ENCODE measurements at places on chromosomes 1 and 21.

DNA sequence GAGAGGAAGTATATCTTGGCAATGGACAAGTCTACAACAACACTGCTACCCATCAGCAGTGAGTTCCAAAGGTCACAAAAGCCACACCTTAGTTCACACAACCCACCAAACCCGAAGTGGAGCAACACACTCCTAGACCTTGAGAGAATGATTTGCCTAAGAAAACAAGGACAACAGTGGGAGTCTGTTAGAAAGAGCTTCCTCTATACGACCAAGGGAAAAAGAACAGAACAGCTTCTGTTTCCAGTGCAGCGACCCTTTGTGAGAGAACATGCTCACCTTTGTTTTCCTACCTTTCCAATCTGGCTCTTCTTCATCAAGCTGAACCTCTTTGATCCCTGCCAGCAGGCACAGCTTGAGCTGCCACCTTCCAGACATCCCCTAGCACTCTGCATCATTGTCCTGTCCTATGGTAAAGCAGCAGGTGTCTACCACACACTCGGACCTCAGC lies 56.7 kb upstream of the PALMD start:
- no peak for DNase-seq

GRCh38 chr1:43239484-43239883 lies 30.3 kb upstream of the TMEM125 start:
- no peak for DNase-seq

- no peak for DNase-seq
Measured at GRCh38 chr1:56265216-56265615, 314.1 kb downstream of the PLPP3 start.

GRCh38 chr1:157025856-157026255 lies 19.7 kb downstream of the ARHGEF11 start:
- DNase-seq = no peak

GRCh38 chr1:196136396-196136795 lies 471.8 kb downstream of the KCNT2 start:
- DNase-seq = no peak

DNA sequence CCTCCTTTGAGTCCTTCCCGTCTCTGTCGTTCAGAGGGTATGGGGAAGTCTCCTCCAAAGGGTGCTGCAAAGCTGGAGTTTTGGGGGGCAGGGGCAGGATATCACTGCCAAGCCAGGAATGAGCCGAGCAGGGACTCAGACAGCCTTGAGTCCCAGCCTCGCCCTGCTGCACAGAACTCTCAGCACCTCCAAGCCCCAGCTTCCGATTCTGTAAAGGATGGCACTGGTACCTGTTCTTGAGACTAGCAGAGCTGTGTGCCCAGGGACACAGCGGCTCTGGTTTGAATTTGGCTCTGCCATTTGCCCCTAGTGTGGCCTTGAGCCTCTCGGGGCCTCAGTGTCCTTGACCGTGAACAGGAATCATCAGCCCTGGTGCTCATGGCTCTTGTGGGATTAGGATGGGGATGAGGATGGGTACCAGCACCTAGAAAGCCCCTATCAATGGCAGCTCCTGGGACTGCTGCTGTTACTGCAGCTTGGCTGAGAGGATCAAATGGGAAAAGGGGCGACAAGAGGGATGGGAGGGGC lies 1.5 kb upstream of the FBLIM1 start:
- no peak for DNase-seq

DNA sequence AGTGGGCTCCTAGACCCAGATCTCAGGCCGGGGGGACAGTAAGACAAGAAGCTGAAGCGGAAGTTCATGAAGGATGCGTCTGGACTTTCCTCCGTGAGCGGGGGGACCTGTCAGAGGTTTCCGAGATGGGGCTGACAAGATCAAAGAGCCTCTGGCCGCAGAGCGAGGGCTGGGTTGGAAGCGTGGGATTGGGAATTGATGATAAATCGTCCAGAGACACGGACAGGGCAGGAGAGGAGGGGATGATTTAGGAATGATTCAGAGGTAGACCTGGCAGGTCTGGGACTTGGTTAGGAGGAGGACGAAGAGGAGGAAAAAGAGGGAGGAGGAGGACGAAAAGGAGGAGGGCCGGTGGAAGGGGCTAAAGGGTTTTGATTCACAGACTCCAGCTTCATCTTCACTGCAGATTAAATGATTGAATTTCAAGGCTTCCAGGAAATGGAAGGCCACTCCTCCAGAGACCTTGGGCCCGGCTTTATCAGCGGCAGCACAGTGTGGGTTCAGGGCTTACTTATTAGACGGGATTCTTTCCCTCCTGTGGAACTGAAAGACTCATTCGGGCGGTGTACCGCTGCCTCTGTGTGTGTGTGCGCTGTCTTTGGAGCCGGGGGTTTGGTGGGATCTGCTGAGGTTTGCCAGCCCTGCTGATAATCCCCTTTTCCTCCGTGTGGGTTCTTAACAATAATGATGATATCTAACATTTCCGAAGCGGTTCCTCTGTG lies 85.7 kb upstream of the SLC45A1 start:
- no peak for DNase-seq

- no peak for DNase-seq
Measured at GRCh38 chr1:101217148-101217547, 19.7 kb upstream of the S1PR1 start.

GRCh38 chr1:2460203-2460602 lies 15.9 kb upstream of the PLCH2 start:
- no peak for DNase-seq

GRCh38 chr1:43935711-43936427 lies 2.3 kb downstream of the ARTN start:
- DNase-seq = no peak

DNA sequence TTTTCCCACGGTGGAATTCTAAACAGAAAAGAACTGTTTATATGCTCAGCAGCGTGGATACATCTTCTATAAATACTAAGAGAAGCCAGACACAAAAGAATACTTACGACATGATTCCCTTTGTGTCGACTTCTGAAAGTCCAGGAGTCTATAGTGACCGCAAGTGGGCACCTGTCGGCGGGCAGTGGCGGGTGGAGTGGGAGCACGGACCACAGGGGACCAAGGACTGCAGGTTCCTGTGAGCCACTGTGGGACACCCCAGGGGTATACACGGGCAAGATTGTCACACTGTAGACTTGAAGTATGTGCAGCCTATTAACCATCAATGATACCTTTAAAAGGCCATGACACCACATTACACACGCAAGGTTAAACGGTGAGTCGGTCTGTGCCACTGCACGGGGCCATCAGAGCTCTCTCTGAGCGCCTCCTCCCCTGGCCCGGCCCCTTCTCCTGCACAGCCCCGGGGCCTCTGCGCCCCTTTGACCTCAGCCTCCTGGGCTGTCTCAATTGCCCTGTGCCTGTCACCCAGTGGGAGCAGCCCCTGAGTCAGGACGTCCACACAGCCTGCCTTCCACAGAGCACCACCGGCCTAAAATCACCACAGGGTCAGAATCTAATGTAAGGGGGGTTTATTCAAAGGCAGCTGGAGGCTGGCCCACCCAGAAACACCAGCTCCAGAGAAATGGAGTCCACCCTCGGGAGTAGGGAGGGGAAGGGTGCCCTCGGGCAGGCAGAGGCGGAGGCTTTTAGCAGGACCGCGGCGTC lies 90.0 kb upstream of the COL6A1 start:
- no peak for DNase-seq

DNA sequence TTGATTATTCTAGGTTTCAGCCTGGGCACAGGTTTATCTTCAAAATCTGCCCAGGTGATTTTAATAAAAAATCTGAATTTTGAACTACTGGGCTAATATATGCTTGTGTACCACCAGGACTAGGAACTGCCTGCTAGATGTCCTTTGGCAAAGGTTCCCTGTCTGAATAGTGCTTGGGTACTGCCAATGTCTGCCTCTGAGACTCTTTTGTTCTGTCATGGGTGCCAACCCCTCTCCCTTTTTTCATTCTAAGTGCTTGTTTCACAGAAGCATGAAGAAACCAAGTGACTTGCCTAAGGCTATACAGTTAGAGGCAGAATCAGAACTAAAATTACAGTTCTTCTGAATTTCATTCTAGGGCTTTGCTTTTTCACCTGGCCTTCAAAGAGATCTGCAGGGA lies 106.3 kb upstream of the CACHD1 start:
- DNase-seq = no peak

GRCh38 chr1:114181356-114181755 lies 27.7 kb upstream of the SYT6 start:
- DNase-seq = no peak

DNA sequence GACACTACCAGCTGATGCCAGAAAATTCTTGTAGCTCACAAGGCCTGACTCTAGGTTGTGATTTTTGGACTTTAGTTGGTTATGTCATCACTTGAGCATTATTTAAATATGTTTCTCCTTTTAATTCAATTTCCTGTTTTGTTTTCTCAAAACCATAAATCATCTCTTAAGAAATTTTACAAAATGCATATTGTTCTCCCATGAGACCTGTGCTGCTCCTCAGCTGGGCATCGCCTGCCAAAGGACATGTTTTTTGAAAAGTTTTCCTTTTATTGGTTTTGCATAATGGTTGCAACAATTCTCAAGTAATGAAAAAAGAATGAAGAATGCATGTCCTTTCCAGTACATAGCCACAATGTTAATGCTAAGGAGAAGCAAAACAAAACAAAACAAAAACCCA lies 204.7 kb upstream of the LYPLAL1 start:
- DNase-seq = no peak

- no peak for DNase-seq
Measured at GRCh38 chr1:161390559-161390858, 22.8 kb upstream of the CFAP126 start.

DNA sequence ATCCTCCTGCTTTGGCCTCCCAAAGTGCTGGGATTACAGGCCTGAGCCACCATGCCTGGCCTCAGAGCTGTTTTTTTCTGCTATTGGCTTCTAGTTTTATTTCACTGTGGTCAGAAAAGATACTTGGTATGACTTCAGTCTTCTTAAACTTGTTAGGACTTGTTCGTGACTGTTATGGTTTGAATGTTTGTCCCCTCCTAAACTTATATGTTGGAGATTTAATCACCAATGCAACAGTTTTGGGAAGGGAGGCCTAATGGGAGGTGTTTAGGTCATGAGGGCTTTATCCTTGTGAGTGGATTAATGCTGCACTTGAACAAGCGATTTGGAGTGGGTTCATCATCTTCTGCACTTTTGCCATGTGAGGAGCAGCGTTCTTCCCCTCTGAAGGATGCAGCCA lies 24.5 kb upstream of the SOD1 start:
- no peak for DNase-seq

DNA sequence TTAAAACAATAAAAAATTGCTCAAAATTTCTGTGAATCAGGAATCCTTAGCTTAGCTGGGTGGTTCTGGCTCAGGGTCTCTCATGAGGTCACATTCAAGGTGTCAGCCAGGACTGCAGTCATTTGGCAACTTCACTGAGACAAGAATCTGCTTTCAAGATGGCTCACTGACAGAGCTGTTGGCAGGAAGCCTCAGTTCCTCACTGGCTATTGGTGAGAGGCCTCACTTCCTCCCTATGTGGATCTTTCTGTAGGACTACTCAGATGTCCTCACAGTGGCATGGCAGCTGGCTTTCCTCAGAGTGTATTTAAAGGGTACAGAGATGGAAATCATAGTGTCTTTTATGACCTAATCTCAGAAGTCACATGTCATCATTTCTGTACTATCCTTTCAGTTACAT lies 785.7 kb downstream of the ADGRL2 start:
- no peak for DNase-seq

GRCh38 chr1:246004301-246004700 lies 502.8 kb downstream of the SMYD3 start:
- peak; percentile 1 for DNase-seq

- no peak for DNase-seq
Measured at GRCh38 chr1:54794451-54795355, 6.4 kb downstream of the TTC22 start.

- no peak for DNase-seq
Measured at GRCh38 chr1:205637854-205638468, 6.2 kb upstream of the ELK4 start.

- no peak for DNase-seq
Measured at GRCh38 chr1:43466403-43466802, 12.7 kb upstream of the HYI start.

DNA sequence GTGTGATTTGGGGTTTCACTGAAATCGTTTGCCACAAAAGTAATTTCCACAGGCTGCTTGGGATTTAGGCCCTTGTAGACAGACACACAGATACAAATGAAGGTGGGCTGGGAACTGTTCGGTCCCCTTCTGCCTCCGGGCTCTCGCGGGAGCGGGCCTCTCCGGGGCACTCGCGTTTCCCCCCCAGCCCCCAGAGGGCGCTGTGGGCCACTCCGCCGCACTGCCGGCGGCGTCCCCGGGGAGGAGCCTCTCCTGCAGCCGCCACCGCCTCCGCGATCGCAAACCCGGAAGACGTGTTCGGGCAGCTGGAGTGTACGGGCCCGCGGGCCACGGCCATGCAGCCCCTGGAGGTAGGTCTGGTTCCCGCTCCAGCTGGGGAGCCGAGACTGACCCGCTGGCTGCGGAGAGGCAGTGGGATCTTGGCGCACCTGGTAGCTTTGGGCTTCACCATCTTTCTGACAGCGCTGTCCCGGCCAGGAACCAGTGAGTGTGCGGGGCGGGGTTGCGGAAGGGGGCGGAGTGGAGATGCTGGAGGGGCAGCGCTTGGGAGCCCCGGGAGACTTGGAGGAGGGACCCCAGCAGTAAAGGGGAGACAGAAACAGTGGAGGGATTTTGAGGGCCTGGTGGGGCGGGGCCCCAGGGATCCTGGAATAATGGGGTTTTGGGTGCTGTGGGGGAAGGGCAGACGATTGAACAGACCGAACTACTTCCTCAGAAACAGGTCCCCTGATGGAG lies at the start of gene CYB561D1:
Gene CYB561D1, plus strand, starts transcription at position 290 of the 735 bp plus-strand sequence. Its CDS starts 46 bp downstream, at position 336.
- DNase-seq = peak; percentile 87

- DNase-seq = peak; percentile 23
Measured at GRCh38 chr1:56666112-56666608, 21.0 kb downstream of the PRKAA2 start.

GRCh38 chr1:220300442-220301121 lies 28.3 kb upstream of the RAB3GAP2 start:
- DNase-seq = no peak

DNA sequence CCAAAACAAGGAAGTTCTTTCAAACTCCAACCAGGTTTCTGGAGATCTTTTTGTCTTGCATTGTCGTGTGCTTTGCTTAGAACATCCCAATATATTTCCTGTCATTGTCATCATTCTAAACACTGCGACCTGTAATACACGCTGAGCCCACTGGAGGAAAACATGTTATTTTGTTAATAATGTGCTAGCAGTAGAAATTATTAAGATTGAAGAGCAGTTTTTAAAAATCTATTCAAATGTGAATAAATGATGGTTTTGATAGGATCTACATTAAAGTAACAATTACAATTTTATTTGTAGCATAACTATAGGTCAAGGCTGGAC lies 268.5 kb downstream of the PTPRC start:
- DNase-seq = no peak

GRCh38 chr1:181784039-181784683 lies 277.4 kb downstream of the ZNF648 start:
- no peak for DNase-seq

DNA sequence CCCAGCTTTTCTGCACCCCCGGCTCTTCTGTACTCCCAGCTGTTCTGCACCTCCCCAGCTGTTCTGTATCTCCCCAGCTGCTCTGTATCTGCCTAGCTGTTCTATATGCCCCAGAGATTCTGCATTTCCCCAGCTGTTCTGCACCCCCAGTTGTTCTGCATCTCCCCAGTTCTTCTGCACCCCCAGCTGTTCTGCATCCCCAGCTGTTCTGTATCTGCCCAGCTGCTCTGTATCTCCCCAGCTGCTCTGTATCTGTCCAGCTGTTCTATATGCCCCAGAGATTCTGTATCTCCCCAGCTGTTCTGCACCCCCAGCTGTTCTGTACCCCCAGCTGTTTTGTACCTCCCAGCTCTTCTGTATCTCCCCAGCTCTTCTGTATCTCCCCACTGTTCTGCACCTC lies 41.1 kb downstream of the UMODL1 start:
- DNase-seq = no peak

- peak; percentile 93 for DNase-seq
Measured at GRCh38 chr1:99943223-99943794, 26.5 kb upstream of the SLC35A3 start.
